ENCODE measurements at places on chromosomes 12 and 14.

DNA sequence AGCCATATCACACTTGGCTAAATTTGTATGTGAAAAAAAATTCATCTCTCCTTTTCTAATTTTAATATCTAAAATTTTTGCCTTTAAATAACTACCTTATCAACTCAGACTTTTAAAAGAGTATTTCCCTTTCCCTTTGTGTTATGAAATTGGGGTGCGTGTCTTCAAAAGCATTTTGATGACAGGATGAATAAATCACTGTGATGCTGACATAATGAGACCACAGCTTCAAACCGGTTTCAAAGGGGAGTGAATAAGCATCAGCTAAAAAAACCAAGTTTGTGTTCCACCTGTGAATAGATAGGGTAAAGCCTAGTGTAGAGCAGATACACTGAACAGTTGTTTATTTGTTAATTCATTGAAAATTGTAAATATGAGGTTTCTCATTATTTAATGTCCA is 85.0 kb downstream of the LGR5 start:
- no peak for DNase-seq

GRCh38 chr12:49061157-49061650 is 610 bp upstream of the KMT2D start:
- DNase-seq, result no peak

DNA sequence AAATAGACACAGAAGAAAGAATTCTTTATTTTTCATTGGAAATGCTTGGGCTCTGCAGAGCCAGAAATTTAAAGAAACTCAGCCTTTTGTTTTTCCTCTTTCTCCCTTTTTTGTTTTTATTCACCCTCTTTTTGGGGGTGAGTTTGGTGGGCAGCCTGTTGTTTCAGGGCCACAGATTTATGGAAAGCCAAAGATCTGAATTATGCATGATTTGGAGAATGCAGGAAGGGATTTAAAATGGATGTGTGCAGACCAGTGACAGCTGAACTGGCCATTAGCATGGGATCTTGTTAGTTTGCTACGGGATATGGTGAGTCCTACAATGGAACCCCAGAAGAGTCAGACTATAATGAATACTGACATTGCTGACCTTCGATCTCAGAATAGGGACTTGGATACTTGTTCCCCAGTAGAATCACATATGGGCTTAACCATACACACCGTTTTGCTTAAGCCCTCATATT is 7.7 kb upstream of the ATXN2 start:
- DNase-seq, result no peak

DNA sequence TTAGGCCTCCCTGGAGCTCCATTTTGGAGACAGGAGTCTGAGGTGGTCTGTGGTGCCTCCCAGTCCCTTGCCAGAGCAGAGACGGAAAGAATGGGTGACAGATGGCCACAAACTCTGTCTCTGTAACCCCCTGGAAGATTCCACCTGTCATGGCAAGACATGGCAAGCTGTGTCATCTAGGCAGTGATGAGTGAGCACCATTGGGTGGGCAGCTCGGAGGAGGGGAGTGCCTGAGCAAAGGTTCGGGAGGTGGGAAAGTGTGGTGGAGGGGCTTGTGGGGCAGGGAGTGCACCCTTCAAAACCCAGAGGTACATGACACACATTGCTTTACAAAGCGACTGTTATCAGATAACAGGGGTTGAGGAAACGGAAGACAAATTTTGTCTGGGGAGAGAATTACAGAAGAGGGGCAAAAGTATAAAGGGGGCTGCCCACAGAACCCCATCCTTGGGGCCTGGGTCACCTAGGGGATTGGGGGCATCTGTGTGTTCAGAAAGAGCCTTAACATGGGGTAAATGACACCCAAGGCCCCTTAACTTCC is 3.5 kb downstream of the RIN3 start:
- no peak for DNase-seq

DNA sequence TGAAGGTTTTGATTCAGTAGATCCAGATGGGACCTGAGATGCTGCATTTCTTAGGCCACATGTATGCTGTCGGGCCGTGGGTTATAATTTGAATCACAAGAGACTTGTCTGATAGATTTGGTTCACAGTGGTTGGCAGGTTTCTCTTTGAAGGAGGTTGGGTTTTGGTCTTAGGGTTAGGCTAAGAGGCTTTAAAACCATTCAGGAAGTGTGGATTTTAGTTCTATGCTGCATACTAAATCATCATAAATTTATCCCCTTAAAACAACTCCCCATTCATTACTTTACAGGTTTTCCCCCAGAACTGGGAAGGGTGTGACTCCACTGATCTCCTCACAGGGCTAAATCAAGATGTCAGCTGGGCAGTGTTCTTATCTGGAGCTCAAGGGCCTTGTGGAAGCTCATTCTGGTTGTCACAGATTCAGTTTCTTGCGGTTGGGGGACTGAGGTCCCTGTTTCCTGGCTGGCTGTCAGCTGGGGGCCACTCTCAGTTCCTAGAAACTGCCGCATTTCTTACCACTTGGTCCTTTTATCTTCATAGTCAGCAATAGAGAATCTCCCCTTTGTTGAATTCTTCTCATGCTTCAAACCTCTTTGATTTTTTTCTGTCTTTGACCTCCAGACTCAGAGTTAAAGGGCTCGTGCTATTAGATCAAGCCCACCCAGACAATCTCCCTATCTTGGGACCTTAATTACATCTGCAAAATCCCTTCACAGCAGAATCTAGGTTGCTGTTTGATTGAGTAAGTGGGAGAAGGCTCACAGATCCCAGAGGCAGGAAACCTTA is 20.6 kb upstream of the PCNX1 start:
- DNase-seq, result peak; percentile 28

DNA sequence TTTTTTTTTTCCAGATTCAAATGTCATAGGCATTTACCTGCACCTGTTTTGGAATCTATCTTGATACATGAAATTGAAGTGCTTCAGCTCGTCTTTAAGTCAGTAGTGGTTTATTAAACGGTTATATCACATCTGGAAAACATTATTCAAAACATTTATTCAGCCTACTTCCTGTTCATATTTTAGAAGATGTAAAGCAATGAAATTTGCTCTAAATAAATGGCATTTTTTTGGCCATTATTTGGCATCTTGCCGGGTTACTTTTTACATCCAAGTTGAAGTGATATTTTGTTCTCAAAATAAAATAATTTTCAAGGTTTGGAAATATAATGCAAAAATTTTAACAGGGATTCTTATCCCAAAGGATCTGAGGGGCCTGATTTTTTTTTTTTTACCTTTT is 103.1 kb downstream of the EML1 start:
- no peak for DNase-seq

DNA sequence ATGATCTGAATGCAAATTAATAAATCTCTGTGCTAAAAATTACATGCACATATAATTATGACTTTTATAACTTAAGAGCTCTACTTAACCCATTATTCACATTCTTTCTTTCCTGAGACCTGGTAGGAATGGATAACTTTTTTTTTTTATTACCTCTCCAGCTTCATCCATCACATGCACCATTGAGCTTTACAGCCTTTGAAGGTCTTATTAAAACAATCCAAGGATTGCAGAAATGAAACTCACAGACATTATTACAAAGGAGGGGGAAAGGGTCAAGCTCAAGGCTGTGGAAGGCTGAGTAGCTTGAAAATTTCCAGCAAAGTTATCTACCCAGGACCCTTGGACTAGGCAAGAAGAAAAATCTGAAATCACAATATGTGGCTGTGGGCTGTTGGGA is 202.5 kb upstream of the GRIP1 start:
- no peak for DNase-seq

- no peak for DNase-seq
Measured at GRCh38 chr12:72295744-72296143, 23.6 kb downstream of the TRHDE start.

GRCh38 chr14:53380867-53381225 is 227.7 kb upstream of the DDHD1 start:
- no peak for DNase-seq

- no peak for DNase-seq
Measured at GRCh38 chr14:55864890-55865655, 253.1 kb upstream of the PELI2 start.

- DNase-seq, result no peak
Measured at GRCh38 chr14:92898566-92899131, 24.3 kb upstream of the CHGA start.

DNA sequence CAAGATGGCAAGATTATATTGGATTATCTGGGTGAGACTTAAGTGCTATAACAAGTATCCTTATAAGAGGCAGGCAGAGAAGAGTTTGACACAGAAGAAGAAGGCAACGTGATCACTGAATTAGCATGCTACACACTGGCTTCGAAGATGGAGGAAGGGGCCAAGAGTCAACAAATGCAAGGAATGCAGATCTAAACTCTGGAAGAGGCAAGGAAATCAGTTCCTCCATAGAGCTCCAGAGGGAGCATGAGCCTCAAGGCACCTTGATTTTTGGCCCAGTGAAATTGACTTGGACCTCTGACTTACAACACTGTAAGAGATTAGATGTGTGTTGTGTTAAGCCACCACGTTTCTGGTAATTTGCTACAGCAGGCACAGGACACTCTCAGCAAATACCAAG is 536.4 kb upstream of the SEL1L start:
- no peak for DNase-seq

GRCh38 chr12:123363740-123364531 is 711 bp downstream of the SBNO1 start:
- peak; percentile 9 for DNase-seq

- DNase-seq, result no peak
Measured at GRCh38 chr12:22702690-22703089, 77.7 kb downstream of the ETNK1 start.

DNA sequence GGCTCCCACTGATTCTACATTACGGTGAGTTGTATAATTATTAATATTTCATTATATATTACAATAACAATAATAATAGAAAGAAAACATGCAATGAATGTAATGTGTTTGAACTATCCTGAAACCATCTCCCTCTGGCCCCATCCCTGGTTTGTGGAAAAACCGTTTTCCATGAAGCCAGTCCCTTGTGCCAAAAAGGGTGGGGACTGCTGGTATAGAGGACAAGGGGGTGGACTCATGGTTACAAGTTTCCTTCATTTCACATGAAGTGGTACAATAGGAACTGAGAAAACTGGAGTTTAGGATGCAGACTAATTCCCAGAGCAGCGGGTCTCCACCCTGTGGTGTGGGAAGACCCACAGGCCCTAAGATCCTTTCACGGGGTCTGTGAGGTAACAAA is 3.0 kb upstream of the C1RL start:
- no peak for DNase-seq

DNA sequence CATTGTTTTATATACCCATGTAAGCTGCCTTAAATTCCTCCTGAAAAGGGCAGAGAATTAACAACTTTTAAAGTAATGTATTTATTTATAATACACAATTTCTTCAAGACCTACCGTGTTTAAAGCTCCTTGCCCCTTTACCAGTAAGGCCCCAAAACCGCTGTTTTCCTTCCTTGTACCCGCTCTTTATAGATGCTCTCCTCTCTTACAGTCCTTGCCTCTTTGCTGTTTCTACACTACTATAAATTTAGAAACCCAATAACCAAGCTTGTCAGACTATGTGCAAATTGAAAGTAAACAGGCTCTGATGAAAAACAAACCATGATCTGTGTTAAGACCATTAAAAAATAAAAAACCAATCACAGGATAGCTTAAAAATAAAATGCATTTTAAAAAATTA is 3.9 kb downstream of the MPHOSPH9 start:
- DNase-seq, result no peak

- no peak for DNase-seq
Measured at GRCh38 chr12:109879351-109880042, 844 bp downstream of the GLTP start.

- no peak for DNase-seq
Measured at GRCh38 chr12:3777206-3777809, 24.4 kb upstream of the CRACR2A start.

DNA sequence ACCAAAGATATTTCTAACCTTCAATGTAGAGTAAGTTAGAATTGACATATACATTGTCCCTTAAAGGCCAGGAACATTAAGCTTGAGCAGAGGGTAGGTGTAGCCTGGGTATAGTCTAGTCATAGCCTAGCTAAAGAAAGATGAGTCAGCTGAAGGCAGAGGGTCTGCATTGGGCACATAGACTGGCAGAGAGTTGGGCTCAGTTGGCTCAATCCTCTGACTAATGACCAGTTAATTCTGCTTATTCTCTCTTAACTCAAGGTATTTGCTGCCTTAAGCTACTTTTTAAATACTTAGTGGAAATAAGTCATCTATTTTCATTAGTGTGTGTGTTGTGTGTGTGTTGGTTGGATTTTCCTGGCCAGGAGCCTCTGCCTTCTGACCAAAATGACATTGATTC is 467.1 kb downstream of the RAD51B start:
- DNase-seq, result no peak

DNA sequence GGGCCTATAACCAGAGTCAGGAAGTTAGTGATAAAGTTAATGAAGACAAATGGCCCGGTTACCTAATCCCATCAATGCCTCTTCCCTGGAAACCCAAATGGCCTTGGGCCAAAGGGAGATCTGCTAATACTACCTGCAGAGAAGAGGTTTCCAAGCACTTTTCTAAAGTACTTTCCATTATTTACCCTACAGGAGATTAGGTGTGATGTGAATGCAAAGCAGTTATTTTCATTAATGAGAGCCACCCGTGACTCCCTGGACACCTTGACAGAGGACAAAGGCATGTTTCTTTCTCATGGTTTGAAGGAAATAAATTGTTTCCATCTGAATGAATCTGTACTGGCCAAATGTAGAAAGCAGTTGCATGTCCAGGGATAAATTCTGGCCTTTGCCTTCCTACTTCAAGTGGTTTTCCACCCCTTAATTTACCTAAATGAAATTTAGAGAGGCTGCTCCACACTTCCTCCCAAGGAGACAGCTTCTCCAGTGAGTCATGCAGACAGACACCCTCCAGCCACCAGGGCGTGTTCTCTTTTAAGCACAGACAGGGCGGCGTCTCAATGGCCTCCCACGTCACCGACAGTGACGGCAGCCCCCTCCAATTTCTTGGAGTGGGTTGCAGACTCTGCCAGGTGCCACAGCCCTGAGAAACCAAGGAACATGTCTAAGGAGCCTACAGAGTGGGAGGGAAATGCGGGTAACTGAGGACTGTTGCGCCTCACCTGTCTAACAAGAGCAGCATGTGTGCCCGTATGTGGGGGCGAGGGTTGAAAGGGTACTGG is 43.9 kb upstream of the GNPNAT1 start:
- DNase-seq, result no peak

DNA sequence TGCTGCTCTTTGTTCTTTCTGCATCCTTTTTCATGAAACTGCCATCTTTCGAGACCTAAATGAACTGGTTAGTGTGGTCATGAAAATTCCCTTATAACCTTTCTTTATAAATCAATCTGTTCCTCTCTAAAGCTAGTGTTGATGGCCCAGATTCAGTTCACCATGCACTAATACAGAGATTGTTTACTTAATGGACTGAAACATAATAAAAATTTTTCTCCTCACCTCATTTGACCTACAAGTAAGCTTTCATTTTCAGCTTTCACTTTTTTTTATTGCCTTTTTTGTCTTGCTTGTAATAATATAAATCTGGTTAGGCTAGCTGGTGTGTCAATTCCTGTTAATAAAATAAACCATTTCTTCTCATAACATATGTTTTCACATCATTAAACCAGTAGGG is 183.8 kb downstream of the CCDC59 start:
- no peak for DNase-seq

Measured in stimulated activated CD8-positive, alpha-beta memory T cell treated with anti-CD3 and anti-CD28 coated beads, Interleukin-4, amount 100 ng/mL, for 24 hours (primary cell).